Stimulated activated CD8-positive, alpha-beta memory T cell treated with anti-CD3 and anti-CD28 coated beads, Interleukin-4, amount 100 ng/mL, for 4 hours (primary cell): ENCODE measurements at places on chromosomes 3 and 15.

DNA sequence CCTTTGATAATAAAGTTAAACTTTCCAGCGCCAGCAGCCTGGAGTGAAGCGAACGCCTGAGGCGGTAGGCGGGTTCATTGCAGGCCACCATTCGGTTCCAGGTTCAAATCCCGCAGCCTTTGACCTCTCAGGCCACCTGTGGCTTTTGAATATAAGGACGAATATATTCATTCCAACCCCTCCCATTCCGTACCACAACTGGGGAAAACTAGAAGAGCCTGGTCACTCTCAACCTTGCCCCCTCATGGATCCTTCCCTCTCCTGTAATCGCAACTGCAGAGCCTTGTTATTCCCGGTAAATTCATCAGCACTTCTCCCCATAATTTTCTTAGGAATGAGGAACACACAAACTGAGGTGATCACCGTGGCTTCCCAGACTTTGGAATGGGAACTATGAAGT lies 35.2 kb downstream of the ZIC4 start:
- DNase-seq: no peak

GRCh38 chr15:39336926-39337325 lies 244.0 kb upstream of the THBS1 start:
- no peak for DNase-seq

DNA sequence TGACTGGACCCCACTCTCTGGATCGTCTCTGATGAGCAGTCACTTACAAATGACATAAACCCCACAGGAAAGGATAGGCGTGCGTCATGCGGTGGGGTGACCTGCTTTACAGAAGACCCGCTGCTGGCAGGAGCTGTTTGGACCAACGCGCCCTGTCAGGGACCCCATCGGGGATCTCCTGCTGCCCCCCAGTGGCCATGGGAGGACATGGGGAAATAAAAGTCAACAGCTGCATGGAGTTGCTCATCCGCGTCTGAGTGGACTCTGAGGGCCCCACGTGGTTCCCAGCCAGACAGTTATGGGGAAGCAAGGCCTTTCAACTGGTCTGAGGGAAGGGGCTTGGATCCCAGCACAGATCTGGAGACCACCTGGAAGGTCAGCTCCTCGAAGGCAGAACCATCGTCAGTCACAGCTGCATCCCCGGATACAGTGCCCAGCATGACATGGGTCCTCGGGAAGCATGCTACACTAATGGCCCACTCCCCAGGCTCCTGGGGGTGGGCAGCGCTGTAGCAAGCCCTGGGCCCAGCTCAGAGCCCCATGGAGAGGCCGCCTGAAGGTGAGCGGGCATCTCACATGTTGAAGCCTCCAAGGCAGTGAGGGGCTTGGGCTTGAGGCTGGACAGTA lies 32.1 kb downstream of the PTH1R start:
- peak; percentile 58 for DNase-seq

GRCh38 chr3:78154521-78155186 lies 1114.8 kb downstream of the ROBO2 start:
- DNase-seq: no peak

DNA sequence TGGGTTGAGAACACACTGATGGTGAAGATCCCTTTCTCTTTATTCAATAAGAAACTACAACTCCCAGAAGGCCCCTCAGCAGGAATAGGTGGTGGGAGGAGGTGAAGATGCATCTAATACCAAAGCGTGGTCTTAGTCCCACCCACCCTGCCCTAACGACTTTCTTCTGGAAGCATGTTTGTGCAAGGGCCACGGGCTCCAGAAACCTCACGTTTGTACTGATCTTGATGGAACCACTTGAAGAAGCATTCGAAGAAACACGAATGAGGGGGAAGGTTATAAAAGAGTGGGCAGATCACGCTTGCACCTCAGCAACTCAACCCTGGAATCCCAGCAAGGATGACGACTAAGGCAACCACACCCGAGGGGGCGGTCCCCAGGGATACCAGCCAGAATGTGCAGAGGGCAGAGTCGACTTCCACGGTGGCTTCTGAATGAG lies 10.6 kb upstream of the SLC25A36 start:
- no peak for DNase-seq

DNA sequence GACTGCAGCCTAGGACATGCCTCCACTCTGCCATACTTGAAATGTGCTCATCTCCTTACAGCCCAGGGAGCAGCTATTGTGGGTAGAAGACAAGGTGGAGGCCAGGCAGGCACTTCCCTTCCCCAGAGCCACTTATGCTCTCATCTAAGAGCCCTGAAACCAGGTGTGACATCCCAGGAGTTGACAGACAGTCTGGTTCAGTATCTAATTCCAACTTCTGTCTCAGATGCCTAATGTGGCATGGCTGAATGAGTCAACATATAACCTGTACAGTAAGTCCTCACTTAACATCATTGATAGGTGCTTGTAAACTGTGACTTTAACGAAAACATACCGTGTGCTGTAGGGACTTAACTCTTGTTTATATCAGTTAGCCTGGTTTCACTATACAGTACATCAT lies 1.2 kb upstream of the CAPN3 start:
- DNase-seq: no peak

GRCh38 chr3:137052298-137052697 lies 94.5 kb downstream of the IL20RB start:
- no peak for DNase-seq

DNA sequence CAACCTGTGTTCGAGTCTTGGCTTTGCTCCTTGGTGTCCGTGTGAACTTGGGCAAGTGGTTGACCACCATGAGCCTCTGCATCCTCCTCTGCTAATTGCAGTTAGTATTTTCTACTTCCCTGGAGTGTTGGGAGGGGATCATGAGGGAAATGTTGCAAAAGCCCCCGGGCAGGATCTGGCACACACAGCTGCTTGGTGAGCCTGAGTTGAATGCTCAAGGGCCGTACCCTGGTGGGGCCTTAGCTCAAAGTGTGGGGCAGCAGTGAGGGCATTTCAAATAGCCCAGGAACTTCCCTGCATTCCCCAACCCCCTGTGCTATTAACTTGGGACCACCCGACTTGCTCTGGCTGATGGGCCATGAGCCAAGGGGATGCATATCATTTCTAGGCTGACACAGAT lies 94.9 kb upstream of the SLC6A11 start:
- no peak for DNase-seq

DNA sequence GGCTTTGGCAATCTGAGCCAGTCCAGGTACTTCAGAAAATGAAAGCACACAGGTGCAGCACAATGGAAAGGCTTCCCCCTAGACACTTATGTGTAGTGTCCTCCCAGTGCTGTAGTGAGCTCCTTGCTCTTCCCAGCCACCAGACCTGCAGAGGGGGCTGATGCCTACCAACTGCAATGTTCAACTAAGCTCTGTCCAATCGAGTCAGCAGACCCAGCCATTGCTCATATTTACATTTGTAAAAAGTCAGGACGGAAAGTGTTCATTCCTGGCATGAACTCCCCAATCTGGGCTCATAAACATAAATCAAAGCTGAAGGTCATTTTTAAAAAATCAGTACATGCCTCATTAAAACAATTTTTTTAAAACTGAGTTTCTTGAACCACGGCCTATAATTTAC lies 73.0 kb downstream of the FOXP1 start:
- no peak for DNase-seq

GRCh38 chr15:75669191-75669878 lies 21.6 kb downstream of the SNX33 start:
- DNase-seq: no peak

DNA sequence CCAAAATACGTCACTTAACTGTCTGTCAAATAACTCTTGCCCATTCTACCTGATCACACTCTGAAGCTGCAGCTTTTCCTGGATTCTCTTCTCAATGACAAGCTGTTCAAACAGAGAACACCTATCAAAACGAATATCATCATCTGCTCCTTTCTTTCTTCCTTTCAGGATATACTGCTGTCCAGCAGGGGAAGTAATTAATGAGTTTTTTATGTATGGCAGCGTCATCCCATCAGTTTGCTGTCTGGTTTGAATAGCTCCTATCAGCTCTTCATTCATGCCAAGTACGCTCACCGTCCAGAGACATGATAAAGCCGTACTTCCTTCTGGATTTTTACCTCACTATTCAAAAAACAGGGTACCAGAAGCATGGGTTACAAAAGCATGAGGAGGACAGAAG lies at the start of gene CHRM5:
Gene CHRM5, plus strand, starts transcription at position 274 of the 400 bp plus-strand sequence. CDS start 94,221 bp downstream, outside the sequence.
- DNase-seq: no peak

- DNase-seq: no peak
Measured at GRCh38 chr15:34650177-34650576, 66.7 kb upstream of the GOLGA8B start.

DNA sequence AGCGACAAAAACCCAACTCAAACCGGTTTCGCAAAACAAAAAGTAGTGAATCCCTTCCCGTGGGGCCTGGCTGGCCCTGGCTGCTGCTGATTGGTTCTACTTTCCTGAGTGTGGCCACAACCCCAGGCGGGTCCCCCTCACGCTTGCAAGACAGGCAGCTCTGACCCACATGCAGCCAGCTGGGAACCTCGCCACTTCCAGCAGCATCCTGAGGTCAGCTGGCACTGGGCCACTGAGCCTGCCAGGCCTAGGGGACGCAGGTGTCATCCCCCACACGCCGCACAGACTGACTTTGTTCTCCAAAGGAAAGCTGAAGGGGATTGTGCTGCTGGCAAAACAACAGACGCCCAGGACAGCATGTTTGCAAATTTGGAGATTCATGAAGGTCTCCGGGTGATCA lies 111.1 kb downstream of the TPRA1 start:
- DNase-seq: no peak

DNA sequence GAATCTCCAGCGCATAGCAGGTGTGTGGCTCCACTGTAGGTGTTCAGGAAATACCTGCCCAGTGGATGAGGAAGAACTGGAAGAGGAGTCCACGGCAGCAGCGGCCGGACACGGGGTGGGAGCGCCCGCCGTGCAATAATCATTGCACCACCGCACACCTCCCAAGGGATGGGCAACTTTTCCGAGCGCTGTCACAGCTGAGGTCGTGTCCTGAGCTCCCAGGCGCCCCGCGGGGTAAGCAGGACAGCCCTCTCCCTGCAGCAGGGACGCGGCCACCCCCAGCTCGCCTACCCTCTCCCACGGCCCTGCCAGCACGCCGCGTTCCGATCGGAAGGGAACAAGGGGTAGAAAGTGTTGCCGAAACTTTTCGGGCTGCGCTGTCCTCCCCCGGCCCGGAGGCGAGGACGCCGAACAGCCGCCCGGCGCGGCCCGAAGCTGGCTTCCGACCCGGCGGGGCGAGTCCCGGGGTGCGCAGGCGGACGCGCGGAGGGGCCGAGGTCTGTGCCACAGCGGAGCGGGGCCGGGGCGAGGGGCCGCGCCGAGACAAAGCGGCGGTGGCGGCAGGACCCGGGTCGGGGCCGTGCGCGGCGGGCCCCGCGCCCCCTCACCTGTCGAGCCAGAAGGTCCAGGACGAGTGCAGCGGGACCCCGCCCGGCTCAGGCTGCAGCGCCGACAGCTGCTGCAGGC lies 475 bp downstream of the EIF4E3 start:
- DNase-seq: no peak

GRCh38 chr3:178538056-178538455 lies 1.8 kb downstream of the KCNMB2 start:
- DNase-seq: no peak

- no peak for DNase-seq
Measured at GRCh38 chr3:133479401-133479800, 79.5 kb downstream of the BFSP2 start.

- no peak for DNase-seq
Measured at GRCh38 chr3:57917601-57918000, 90.6 kb upstream of the FLNB start.

DNA sequence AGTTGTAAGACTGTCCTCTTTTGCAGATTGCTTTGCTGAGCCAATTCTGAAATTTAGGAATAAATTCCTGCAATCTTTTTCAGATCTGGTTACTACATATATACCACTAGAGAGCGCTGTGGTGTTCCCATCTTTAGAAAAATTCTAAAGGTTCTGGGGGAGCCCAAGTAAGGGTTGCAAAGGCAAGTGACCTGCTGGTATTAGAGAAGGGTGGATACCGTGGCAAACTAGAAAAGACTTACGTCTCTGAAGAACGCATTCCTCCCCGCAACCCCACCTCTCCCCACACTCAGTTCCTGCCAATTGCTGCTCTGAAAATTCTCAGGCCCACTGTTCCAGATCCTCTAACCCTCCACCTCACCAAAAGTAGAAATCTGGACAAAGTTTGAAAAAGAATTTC lies 48.5 kb downstream of the EFHB start:
- DNase-seq: no peak

DNA sequence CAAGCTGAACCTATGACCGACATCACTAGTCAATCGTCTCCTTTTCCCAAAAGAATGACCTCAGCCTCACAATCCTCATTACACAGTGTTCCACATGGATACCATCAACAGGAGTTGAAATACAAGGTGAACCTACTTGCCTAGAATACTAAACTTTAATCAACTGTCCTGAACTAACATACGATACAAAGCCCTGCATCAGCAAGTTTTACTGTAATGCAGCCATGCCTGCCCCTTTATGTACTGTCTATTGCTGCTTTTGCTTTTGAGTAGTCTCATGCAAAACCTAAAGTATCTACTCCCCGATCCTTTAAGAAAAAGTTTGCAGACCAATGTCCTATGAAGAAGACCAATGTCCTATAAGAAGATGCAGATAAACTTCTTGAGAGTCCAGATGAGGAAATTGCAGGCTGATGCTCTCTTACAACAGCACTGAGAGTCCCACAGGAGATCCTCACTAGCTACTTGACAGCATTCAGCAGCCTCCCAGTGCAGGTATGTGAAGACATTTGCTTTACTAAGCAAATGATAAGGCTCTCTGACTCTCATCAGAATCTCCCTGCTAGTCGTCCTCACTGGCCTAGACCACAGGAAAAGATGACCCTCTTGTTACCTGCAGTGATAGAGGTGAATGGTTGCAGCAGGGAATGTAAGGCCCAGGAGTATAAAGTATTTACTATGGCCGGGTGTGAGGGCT lies 23.6 kb downstream of the SUCLG2 start:
- no peak for DNase-seq

DNA sequence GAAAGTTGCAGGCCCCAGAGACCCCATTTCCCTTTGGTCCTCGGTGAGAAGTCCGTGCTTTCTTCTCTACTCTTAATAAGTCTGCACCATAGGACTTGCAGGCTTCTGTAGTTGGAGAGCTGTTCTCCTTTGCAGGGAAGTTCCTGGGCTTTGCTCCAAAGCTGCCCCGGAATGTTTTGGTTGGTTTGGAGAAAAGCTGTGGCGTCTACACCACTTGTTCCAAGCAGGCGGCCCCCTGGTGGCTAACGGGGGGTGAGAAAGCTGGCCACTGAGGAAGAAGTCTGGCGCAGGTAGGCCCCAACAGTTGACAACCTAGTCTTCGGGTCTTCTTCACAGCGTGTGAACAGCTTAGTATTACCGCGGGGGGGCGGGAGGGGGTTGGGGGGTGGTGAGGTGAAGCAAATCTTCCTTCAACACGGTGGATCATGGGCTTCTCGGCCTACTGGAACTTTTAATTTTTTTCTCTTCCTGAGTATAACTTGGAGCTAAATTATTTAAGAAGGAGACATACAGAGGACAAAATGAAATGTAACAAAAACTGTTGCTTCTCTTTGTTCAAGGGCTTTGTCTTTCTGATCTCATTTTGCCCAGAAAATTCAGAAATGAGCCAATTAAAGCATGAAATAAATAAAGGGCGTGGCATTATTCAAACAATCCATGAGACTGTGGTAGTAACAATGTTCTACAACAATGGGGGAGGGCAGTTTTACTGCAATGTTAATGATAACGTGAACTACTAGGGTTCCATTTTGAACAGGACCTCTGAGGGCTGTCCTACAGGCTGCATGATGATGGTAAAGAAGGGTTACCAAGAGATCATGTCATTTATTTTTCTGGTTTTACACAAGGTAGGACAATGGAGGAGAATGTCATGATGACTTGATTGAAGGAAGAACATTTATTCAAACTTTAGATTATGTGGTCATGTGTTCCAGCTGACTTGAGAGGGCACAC lies 2.2 kb upstream of the THRB start:
- DNase-seq: no peak
